Memory B cell (primary cell): ENCODE measurements at places on chromosomes 3 and 15.

DNA sequence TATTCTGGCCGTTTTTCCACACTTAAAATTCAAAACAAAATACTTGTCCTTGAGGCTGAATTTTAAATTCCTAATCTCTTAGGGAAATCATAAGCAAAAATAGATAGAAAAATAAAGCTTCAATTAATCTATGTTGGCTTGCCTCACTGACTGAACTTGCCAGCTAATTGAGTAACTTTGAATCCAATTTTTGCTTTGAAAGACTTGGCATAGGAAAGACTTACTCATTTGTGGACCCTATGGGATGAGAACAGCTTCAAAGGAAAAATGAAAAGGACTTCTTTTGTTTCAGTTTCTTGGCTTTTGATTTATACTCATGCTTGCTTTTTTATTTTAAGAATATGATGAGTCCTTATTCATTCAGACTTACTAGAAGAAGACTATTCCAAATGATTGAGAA, 370.7 kb upstream of the RARB start:
- no peaks in the 10 kb centered on the region for H3K4me1 ChIP-seq
- no peak for DNase-seq
- no peak overlapping the region for H3K27ac ChIP-seq
- no peaks in the 10 kb centered on the region for H3K27me3 ChIP-seq
- no peaks in the 10 kb centered on the region for H3K36me3 ChIP-seq
- H3K4me3 ChIP-seq = no peak overlapping the region

DNA sequence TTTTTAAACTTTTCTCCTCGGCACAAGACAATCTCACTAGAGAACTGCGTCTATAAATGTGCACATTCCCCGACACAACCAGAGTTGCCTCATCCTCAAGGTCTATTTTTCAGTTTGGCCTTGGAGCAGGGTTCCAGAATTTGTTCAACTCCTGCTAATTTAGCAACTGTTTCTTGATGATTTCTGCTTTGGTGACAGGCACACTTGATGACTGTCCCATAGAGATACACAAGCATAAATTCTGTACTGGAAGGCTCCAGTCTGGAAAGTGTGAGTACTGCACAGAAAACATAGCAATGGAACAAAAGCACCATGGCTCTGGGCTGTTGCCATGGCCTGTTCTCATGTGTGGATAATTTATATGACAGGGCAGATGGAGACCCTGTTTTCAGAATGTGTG, 379.6 kb upstream of the PDZRN3 start:
- no peaks in the 10 kb centered on the region for H3K36me3 ChIP-seq
- H3K27me3 ChIP-seq = no peaks in the 10 kb centered on the region
- H3K27ac ChIP-seq = no peak overlapping the region
- H3K4me3 ChIP-seq = no peak overlapping the region
- DNase-seq = no peak
- H3K4me1 ChIP-seq = no peaks in the 10 kb centered on the region

GRCh38 chr3:13584901-13585300, 36.0 kb downstream of the FBLN2 start:
- H3K36me3 ChIP-seq = no peaks in the 10 kb centered on the region
- no peak overlapping the region for H3K27ac ChIP-seq
- H3K27me3 ChIP-seq = peaks cover 4% of the 10 kb centered on the region
- peaks cover 2% of the 10 kb centered on the region for H3K4me1 ChIP-seq
- no peak for DNase-seq

DNA sequence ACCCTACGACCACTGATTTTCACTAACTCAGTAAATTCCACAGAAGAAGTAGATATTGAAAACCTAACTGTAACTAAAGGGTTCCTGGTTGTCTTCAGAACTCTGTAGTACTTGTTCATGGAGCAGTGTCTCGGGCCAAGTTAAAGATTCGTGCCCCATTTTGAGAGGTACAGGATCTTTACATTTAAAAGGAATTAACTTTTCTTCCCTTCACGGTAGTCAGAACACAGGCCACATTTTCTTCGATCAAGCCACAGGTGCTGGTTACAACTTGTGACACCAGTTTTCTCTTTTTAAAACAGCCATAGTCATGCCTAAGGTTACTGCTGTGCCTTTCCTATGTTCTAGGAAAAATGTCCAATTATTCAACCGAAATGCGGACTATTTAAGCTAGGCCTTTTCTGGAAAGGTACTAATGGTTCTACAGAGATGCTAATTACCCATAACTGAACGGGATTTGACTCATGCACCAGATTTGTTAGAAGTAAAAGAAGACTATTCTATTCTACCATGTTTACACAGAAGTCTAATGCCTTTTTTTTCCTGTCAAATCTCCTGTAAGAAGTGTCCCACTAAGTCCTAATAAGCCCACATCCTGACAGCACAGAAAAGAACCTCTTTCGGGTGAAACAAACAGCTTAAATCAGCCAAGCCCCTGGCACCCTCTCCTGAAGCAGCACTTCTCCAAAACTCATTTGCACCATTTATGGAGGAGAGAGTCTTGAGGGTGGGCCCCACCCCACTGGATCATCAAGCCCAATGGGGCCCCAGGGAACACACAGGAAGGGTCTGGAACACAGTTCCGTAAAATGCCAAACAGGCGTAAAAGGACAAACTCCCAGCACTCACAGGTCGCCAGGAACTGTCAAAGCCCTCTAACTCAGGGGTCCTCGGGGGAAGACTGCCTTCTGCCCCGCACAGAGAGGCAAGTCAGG, 1.9 kb downstream of the LRIG1 start:
- H3K36me3 ChIP-seq = peaks cover 2% of the 10 kb centered on the region
- H3K27me3 ChIP-seq = peaks cover 5% of the 10 kb centered on the region
- H3K4me1 ChIP-seq = peaks cover 15% of the 10 kb centered on the region
- DNase-seq = no peak
- H3K4me3 ChIP-seq = peak overlapping the region; percentile 79

- H3K27me3 ChIP-seq = peaks cover 2% of the 10 kb centered on the region
- peaks cover under 1% of the 10 kb centered on the region for H3K36me3 ChIP-seq
- H3K27ac ChIP-seq = no peak overlapping the region
- no peak for DNase-seq
These were observed 34.0 kb upstream of the CCK start for GRCh38 chr3:42300013-42300412.

GRCh38 chr3:23712656-23713559, 92.8 kb upstream of the UBE2E1 start:
- no peak overlapping the region for H3K27ac ChIP-seq
- no peak for DNase-seq
- H3K27me3 ChIP-seq = peaks cover 2% of the 10 kb centered on the region
- H3K4me1 ChIP-seq = peaks cover 13% of the 10 kb centered on the region
- H3K36me3 ChIP-seq = peaks cover 3% of the 10 kb centered on the region
- H3K4me3 ChIP-seq = peak overlapping the region; percentile 35

DNA sequence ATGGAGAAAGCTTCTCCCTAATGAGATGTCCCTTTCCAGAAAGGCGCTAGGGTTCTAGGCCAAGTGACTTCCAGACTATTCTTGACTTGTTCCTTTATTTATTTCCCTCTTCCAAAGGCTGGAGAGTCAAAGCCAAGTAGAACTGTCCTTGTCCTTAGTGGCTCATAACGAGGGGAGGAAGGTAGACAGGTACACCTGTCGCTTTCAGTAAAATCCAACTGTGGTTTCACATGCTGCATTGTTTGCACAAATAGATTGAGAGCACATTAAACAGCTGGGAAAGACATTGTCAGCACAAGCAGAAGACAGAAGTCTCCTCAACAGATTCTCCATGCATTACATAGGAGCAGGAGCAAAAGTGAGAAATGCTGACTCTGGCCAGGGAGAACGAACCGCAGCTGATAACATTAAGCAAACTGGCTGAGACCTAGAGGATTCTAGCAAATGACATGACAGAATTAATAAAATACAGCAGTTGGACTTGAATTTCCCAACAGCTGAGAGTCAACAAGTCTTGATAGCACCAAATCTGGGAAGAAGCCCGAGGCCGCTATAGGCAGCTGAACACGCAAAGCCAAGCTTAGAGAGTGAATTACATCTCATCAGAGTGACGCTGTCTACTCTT, 227.7 kb downstream of the TLE3 start:
- H3K36me3 ChIP-seq = peaks cover 6% of the 10 kb centered on the region
- DNase-seq = no peak
- H3K27ac ChIP-seq = no peak overlapping the region
- H3K4me1 ChIP-seq = peaks cover 8% of the 10 kb centered on the region

GRCh38 chr3:110123946-110124345, 786.6 kb upstream of the DPPA4 start:
- no peaks in the 10 kb centered on the region for H3K27me3 ChIP-seq
- no peaks in the 10 kb centered on the region for H3K4me1 ChIP-seq
- no peak for DNase-seq
- H3K36me3 ChIP-seq = no peaks in the 10 kb centered on the region
- H3K27ac ChIP-seq = no peak overlapping the region
- no peak overlapping the region for H3K4me3 ChIP-seq

DNA sequence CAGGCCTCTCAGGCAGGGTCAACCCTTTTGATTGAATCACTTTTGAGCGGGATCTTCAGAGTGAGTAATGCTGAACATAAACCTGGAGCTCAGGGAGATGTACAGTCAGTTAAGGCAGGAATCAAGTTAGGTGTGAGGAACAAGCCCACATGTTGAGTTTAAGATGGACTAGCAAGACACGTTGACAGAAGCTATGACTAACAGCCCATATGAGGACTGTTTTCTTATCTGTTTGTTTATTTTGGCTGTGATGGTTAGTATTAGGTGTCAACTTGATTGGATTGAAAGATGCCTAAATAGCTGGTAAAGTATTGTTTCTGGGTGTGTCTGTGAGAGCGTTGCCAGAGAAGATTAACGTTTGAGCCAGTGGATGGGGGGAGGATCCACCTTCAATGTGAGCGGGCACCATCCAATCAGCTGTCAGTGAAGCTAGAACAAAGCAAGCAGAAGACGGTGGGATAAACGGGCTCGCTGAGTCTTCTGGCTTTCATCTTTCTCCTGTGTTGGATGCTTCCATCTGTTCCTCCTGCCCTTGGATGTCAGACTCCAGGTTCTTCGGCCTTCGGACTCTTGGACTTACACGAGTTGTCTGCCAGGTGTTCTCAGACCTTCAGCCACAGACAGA, 232.3 kb upstream of the STAC start:
- H3K4me1 ChIP-seq = no peaks in the 10 kb centered on the region
- peaks cover 4% of the 10 kb centered on the region for H3K27me3 ChIP-seq
- H3K4me3 ChIP-seq = no peak overlapping the region
- DNase-seq = no peak
- H3K36me3 ChIP-seq = no peaks in the 10 kb centered on the region
- no peak overlapping the region for H3K27ac ChIP-seq

DNA sequence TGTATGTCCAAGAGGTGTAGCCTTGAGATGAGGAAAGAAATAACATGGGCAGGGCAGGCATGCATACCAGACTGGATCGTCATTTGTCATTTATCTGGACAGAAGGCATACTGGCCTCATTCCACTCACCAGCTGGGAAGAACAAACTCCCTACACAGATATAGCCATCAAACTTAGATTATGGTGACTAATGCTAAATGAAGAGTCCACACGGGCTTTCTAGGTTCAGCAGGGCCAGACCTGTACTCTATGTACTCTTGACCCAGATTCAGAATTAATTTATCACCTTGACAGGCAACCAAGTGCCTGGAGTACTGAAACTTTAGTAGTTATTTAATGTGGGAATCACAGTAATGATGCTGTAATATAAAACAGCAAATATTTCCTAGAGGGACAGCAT, 164.3 kb upstream of the IL12A start:
- peaks cover 2% of the 10 kb centered on the region for H3K4me1 ChIP-seq
- no peak overlapping the region for H3K27ac ChIP-seq
- H3K4me3 ChIP-seq = no peak overlapping the region
- DNase-seq = no peak

GRCh38 chr3:62027796-62028195, 345.6 kb downstream of the FEZF2 start:
- H3K4me1 ChIP-seq = no peaks in the 10 kb centered on the region
- no peaks in the 10 kb centered on the region for H3K36me3 ChIP-seq
- H3K27me3 ChIP-seq = peaks cover 2% of the 10 kb centered on the region
- no peak overlapping the region for H3K4me3 ChIP-seq
- H3K27ac ChIP-seq = no peak overlapping the region

GRCh38 chr3:54831112-54831511, 96.7 kb downstream of the LRTM1 start:
- H3K27ac ChIP-seq = no peak overlapping the region
- no peak for DNase-seq
- H3K4me3 ChIP-seq = no peak overlapping the region
- H3K4me1 ChIP-seq = no peaks in the 10 kb centered on the region
- H3K36me3 ChIP-seq = no peaks in the 10 kb centered on the region
- no peaks in the 10 kb centered on the region for H3K27me3 ChIP-seq

DNA sequence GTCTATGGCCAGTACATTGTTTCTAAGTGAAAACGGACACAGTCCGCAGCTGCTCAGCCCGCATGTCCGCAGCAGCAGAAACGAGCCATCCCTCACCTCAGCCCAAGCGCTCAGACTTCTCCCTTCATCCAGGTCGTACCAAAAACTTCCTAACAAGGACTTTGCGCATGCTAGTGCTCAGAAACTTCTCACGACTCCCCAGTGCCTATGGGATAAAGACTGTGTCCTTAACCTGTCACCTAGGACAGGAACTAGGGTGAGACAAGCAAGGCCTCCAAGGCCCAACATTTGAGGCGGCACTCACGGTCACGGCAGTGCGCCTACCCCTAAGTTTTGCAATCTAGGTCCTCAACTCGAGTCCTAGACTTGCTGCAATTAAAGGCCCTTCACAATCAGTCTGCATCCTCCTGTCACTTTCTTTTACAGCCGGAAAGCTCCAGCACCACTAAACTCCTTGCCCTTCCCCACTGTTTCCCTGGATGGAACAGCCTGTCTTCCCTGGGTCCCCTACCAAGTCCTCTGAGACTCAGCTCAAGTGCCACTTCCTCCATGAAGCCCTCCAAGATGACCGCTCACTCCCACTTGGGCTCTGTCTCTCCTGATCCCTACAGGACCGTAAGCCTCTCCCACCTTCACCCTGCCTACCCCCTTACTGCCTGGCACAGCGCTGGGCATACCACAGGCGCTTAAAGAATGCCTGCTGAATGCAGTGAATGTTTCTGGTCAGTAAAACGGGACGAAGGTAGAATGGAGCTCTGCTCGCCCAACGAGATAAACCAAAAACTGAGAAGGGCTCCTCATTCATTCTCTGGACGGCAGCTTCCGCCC, 1.2 kb downstream of the CLN6 start:
- peaks cover 2% of the 10 kb centered on the region for H3K36me3 ChIP-seq
- peak overlapping the region; percentile 84 for H3K4me3 ChIP-seq
- H3K27ac ChIP-seq = peak overlapping the region; percentile 85
- no peaks in the 10 kb centered on the region for H3K27me3 ChIP-seq
- H3K4me1 ChIP-seq = peaks cover 38% of the 10 kb centered on the region
- no peak for DNase-seq

DNA sequence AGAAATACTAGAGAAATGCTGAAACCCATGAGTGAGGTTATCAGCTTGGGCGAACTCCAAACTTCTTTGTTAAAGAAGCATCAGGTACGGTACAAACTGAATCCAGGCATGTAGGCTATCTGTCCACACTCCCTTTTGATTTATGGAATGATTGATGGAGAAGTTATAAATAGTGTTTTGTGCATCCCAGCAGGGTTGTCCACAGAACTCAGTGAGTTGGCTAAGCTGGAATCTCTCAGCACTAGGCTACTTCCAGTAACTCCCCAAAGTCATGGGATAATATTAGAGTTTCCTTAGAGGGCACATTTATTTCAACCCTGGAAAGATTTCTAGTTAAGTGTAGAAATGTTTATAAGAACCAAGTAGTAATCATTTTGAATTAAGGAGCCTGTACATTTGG, 186.2 kb upstream of the CRBN start:
- H3K4me3 ChIP-seq = no peak overlapping the region
- peaks cover 1% of the 10 kb centered on the region for H3K27me3 ChIP-seq
- no peaks in the 10 kb centered on the region for H3K4me1 ChIP-seq
- no peaks in the 10 kb centered on the region for H3K36me3 ChIP-seq

- H3K36me3 ChIP-seq = peaks cover 3% of the 10 kb centered on the region
- DNase-seq = no peak
These were observed 121.8 kb upstream of the NLGN1 start for GRCh38 chr3:173275740-173276139.
